Thyroid gland (tissue), 4 donors: ENCODE measurements at places on chromosomes 3 and 15. TPM values are rescaled to one million over a fixed set of nuclear protein-coding genes. Genes with fewer than 3 reads are reported as not detected.

DNA sequence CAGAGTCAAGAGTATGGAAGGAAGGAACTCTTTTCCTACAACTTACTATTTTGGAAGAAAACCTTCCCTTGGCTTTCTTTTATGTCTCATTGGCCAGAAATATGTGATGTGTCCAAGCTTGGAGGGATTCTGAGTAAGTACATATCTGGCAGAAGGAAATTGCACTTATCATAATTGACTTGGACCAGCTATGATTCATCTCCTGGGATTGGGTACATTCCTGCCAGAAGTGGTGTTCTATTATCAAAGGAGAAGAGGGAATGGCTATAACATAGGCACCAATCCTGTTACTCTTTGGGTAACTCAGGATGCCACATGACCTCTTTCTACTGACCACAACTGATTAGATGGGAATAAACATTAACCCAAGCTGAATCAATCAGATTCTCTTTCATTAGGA is 13.5 kb upstream of the DAZL start:
- DNase-seq, result no peak
- H3K27me3 ChIP-seq, result no peaks in the 10 kb centered on the region
- no peaks in the 10 kb centered on the region for H3K36me3 ChIP-seq
- no peaks in the 10 kb centered on the region for H3K4me1 ChIP-seq

GRCh38 chr15:51888593-51889195 is 59.2 kb downstream of the TMOD3 start:
- H3K4me3 ChIP-seq, result no peak overlapping the region
- H3K4me1 ChIP-seq, result peaks cover 14% of the 10 kb centered on the region
- no peak overlapping the region for H3K27ac ChIP-seq

DNA sequence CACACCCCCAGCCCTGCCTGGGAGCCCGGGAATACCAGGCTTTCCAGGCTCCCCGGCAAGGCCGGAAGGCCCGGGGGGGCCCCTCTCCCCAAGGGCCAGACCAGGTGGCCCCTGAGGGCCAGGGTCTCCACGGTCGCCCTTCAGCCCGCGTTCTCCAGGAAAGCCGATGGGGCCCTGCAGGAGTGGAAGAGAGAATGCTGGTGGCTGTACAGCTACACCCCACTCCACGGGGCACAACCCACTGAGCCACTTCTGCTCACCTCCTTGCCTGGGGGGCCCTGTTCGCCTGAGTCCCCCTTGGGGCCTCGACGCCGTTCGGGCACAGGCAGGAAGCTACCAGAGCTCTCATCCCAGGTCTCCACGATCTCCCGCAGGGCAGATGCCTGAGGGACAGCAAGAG is 11.8 kb upstream of the UCN2 start:
- H3K27me3 ChIP-seq, result no peaks in the 10 kb centered on the region
- H3K4me3 ChIP-seq, result no peak overlapping the region
- H3K27ac ChIP-seq, result no peak overlapping the region
- no peaks in the 10 kb centered on the region for H3K4me1 ChIP-seq

- no peaks in the 10 kb centered on the region for H3K27me3 ChIP-seq
- no peak overlapping the region for H3K4me3 ChIP-seq
- no peaks in the 10 kb centered on the region for H3K4me1 ChIP-seq
- H3K27ac ChIP-seq, result no peak overlapping the region
- no peaks in the 10 kb centered on the region for H3K36me3 ChIP-seq
Observed at GRCh38 chr3:127368186-127369032, 80.6 kb upstream of the PRR20G start.

- H3K36me3 ChIP-seq, result no peaks in the 10 kb centered on the region
- H3K27me3 ChIP-seq, result no peaks in the 10 kb centered on the region
- no peak for DNase-seq
- no peak overlapping the region for H3K4me3 ChIP-seq
Observed at GRCh38 chr15:39631357-39631756, 50.5 kb downstream of the THBS1 start.

- no peak overlapping the region for H3K4me3 ChIP-seq
- H3K27me3 ChIP-seq, result no peaks in the 10 kb centered on the region
- peak; percentile 66 for DNase-seq
Observed at GRCh38 chr3:140459462-140459861, 218.4 kb upstream of the TRIM42 start.

- DNase-seq, result no peak
- H3K4me1 ChIP-seq, result peaks cover 41% of the 10 kb centered on the region
- H3K4me3 ChIP-seq, result no peak overlapping the region
- no peak overlapping the region for H3K27ac ChIP-seq
Observed at GRCh38 chr15:85555875-85556617, 175.6 kb downstream of the AKAP13 start.

ABHD10 gene
- total RNA-seq, result 51.1 TPM

DCUN1D1 gene
- total RNA-seq, result 35.9 TPM

TRH gene
- 0.22 TPM for total RNA-seq

LSAMP gene
- 1.9 TPM for total RNA-seq

LRRC3B gene
- not detected for total RNA-seq

PGBD4 gene
- 1.2 TPM for total RNA-seq
